Kidney glomerular epithelial cell (primary cell): ENCODE measurements at places on chromosomes 6 and 20.

DNA sequence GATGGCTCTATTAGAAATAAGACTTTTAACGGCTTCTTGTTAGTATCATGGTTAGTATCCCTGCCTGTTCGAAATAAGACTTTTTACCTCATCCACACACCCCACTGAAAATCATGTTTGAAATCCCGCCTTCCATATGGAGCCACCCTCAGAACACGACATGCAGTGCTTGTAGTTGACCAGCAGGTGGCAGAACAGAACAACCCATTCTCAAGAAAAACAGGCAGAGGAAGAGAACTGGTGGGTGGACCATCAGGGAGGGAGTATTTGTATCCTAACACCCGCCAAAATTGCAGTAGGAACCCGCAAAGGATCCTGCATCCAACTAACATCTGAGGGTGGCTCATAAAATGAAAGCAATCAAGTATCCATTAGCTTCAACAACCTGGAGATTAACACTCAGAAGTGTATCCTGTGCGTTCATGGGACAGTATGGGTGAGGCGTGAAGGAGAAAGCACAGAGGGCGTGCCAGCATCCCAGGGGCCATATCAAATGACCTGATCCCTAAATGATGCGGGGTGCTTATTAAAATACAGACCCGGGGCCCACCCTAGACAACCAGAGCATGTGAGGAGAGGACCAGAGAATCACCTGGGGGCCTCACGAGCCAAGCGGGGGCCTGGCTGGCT, 89.6 kb upstream of the NHSL1 start:
- peak; percentile 70 for DNase-seq

GRCh38 chr6:127635091-127635490, 58.1 kb downstream of the C6orf58 start:
- DNase-seq = no peak

DNA sequence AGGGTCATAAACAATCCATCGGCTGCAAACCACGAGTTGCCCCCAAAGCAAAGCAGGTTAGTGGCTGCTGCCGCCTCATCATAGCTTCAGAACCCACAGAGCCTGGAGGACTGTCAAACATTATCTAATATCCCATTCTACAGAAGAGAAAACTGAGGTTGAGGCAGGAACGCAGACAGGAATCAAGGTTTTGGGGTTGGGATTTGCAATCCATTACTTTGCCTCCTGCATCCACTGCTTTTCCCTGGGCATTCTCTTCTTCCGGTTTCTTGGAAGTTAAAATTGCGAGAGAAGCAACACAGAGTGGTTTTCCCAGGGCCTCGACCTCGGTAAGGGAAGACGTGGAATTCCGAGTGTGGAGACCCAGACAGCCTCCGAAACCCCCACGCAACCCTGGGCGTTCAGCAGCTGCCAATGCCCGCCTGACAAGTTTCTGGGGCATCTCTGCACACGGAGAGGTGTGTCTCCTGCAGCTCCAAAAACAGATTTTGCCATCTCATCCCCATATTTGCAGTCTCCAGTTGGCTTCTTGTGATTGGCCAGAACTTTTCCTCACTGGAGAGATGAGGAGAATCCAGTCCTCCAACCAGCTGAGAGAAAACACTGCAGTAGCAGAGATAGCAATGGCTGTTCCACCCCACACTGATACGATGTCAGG, 45.5 kb upstream of the SNAP25 start:
- DNase-seq = no peak

- DNase-seq = no peak
Observed at GRCh38 chr6:30100585-30101443, 12.1 kb downstream of the TRIM31 start.

DNA sequence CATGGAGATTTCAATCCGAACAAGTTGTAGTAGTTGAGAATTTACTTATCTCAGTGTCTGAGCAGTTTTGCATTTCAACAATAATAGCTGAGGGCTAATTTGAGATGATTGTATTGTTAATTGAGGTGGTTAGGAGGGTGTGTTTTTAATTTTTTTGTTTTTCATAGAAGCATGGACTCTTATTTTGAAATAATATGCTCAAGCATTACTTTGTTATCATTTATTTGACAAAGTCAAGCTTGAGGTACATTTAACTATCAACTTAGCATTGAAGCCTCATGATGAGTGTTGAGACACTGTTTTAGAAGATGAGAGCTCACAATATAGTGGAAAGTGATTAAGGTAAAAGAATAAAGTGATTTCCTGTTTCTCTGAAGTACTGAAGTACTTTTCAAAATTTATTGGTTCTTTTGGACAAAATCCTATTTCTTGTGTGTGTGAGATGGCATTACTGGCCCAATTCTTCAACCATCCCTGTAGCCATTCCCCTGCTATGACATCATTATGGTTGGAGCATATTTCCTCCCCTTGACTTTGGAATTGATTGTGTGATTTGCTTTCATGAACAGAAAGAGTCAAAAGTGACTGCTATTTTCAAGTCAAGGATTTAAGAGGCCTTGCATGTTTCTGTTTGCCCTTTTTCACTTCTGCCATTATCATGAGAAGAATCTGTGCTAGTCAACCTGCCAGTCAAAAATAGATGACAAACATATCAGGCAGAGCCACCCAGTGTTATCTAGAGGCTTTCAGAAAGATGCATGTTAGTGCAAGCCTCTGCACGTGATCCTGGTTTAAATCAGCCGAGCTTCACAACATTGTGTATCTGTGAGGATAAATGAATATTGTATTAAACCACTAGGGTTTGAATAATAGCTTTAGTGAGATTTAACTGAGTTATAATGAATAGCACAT, 1112.3 kb upstream of the CITED2 start:
- peak; percentile 62 for DNase-seq
